ENCODE measurements at places on chromosomes 4 and X. TPM values are rescaled to one million over a fixed set of nuclear protein-coding genes. Genes with fewer than 3 reads are reported as not detected.
A peak's percentile ranks its signal among the peaks of the same experiment; 100 is the strongest.

PNMA3 gene
- polyA plus RNA-seq = 32.5 TPM

- DNase-seq = no peak
These were observed 187.5 kb upstream of the ANK2 start for GRCh38 chr4:112861691-112862674.

DNA sequence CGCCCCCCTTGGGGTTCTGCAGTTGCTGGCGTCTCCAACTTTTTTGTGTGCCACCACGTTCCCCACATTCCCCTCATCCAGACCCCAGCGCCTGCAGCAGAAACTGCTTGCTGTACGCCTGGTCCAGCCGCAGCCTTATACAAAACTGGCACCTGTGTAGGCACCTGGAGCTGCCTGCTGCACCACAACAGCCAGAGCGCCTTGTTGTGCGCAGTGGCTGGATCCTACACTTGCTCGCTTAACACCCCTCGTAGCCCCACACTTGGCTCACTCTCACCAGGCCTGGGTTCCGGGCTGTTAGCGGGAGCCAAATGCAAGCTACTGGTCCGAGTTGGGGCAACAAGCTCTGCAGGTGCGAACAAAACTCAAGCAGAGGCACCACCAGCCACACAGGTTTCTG is 136.8 kb downstream of the TECRL start:
- no peak for DNase-seq

DNA sequence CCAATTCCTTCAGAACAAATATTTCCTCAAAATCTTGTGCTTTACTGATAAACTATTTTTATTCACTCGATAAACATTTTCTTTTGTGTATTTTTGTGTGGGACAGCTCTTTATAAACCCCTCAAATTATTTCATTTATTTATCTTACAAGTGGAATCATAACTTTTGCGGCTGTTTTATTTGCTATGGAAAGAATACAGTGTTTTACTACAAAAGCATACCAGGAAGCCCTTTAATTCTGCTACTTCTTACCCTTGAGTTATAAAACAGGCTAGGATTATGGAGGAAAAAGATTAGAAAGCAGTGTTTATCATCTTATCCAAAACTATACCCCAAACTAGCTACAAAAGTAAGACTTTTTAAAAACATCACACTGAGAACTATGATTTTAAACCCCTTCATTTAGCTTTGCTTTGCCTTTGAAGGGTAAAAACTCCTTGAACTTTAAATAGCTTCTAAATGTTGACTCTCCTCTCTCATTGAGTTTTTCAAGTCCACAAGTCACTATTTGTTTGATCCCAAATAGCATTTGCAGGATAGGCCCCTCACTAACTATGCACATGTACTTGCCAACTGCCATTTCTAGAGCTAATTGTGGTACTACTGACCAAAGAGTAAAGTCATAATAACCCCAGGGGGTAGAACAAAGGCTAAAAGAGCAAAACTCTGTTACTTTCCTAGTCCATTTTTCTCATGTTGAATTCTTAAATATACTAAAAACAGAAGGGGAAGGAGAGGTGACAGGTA is 45.8 kb upstream of the SGMS2 start:
- no peak for DNase-seq

DNA sequence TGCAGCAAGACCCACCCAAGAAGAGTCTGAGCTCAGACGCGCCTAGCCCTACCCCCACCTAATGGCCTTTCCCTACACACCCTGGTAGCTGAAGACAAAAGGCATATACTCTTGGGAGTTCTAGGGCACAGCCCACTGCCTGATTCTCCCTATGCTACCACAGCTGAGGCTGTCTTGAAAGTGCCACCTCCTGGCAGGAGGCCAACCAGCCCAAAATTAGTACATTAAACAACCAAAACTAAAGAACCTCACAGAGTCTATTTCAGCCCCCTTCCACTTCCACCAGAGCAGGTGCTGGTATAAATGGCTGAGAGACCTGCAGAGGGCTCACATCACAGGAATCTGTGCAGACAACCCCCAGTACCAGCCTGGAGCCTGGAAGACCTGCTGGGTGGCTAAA is 119.1 kb downstream of the HMGN5 start:
- no peak for DNase-seq

GRCh38 chr4:98601708-98602107 is 56.7 kb downstream of the TSPAN5 start:
- no peak for DNase-seq

- DNase-seq = no peak
These were observed 128.8 kb upstream of the GPC4 start for GRCh38 chrX:133544115-133544514.

- no peak for DNase-seq
These were observed 47.4 kb downstream of the TMPRSS11E start for GRCh38 chr4:68494688-68495087.

DNA sequence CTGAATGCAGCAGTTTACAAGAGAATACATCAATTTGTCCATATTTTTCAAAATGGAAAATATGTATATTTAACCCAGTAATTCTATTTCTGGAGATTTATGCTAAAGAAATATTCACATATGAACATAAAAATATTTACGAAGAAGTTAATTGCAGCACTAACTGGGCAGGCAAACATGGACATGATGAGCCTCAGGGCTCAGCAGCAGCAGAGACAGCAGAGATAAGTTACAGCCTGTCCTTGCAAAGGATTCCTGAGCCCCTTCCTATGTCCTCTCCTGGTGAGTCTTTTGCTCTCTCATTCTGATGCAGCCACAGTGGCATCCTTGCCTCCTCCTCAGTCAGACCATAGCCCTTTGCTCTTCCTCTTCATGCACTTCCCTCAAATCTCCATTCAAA is 680.6 kb upstream of the CPEB2 start:
- DNase-seq = no peak

DNA sequence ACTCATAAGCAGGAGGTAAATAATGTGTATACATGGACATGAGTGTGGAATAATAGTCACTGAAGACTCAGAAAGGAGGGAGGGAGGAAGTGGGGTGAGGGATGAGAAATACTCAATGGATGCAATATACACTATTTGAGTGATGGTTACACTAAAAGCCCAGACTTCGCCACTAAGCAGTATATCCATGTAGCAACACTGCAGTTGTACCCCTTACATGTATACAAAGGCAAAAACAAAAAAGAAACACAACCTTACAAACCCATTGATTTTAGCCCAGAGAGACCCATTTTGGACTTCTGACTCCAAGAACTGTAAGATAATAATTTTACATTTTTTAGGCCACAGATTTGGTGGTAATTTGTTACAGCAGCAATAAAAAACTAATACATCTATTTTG is 51.5 kb downstream of the VMA21 start:
- no peak for DNase-seq

DNA sequence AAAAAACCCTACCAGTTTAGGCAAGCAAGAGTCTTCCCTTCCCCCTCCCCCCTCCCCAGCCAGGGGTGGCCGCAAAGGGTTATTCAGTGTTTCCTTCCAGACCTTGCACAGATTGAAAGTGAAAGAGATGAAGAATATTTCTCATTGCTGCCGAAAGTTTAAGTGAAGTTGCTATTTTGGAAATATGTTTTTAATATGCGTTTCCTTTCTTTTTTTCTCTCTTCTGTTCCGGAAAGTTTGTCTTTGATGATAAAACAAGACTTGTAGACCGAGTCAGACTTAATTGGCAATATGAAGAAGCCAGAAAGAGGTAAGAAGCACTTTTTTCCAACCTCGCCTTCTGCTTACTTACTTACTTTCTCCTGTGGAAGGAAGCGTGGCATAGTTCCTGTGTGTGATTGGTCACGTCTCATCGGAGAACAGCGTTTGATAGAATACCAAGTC is 58.5 kb upstream of the CLCN4 start:
- no peak for DNase-seq

DNA sequence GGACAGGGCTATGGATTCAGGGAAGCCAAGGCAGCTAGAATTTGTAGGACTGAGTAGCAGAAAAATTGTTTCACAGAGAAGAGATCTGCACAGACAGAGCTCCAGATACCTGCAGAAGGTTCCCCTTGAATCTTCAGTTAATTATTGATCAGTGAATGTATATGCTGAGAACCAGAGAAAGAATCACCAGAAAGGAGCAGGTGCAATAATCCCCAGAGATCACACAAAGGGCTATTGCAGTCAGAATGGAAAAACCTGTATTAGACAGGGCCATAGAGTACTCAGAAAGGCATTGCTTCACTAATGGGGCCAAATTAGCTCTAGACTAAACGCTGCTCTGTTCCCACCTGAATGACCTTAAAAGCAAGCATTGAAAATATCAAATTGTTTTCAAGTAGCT is 35.5 kb upstream of the SMAD1 start:
- DNase-seq = no peak

- no peak for DNase-seq
These were observed 944.4 kb downstream of the PDHA2 start for GRCh38 chr4:96784336-96784735.

DNA sequence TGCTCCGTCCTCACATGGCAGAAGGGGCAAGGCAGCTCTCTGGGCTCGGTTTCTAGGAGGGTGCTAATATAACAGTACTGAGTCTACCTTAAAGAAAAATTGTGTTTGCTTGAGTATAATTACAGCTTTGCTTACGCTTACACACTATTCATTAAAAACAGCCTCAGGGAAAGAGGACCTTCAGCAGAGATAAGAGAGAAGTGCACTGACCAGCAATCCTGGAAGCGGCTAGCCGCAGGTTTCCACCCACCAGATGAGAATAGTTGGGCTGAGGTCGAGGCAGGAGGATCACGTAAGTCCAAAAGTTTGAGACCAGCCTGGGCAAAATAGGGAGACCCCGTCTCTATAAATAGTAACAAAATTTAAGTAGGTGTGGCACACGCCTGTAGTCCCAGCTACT is 15.2 kb upstream of the MRFAP1 start:
- DNase-seq = no peak

DNA sequence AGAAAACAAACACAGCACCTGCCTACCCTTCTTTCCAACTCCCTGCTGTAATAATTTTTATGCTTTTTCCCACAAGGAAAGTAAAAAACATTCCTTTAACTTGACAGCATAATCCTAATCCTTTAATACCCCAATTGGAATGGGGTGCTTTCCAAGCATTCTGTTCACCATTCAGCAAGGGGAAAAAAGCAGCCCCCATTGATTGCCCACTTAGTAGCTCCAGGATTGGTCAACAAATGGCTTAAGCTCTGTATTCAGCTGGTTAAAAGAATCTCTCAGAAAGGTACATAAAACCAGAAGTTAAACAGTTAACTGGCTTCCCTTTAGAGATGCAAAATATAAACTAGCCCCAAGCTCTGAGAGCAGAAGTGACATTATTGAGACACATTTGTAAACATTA is 194.8 kb upstream of the ATOH1 start:
- no peak for DNase-seq

GRCh38 chr4:6278801-6279197 is 9.1 kb downstream of the WFS1 start:
- no peak for DNase-seq

DNA sequence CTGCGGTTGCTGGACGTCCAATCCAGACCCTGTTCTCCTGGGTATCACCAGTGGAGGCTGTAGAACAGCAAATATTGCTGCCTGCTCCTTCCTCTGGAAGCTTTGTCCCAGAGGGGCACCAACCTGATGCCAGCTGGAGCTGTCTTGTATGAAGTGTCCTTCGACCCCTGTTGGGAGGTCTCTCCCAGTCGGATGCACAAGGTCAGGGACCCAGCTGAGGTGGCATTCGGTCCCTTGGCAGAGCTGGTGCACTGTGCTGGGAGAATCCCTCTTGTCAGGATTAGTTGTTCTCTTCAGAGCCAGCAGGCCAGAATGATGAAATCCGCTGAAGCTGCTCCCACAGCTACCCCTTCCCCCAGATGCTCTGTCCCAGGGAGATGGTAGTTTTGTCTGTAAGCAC is 110.3 kb upstream of the ZXDB start:
- DNase-seq = no peak

DNA sequence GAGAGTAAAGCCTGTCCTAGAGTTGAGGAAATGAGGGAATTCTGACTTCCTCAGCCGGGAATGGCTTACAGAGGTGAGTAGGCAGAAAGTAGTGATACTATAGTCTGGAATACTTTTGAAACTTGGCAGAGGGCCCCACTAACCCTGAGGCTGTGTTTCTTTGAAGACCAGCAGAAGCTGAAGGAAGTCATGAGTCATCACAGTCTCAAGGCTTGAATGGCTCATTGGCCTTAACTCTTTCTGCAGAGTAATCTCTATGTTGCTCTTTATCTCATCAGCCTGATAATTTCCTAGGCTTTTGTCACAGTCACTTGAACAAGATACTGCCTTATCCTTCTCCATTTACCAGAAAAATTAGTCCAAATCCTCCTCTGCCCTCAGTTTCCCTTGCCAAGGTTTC is 80.8 kb downstream of the ANKRD50 start:
- DNase-seq = peak; percentile 18

CXCL3 gene
- 0.20 TPM for polyA plus RNA-seq

STOX2 gene
- 13.5 TPM for polyA plus RNA-seq

DNA sequence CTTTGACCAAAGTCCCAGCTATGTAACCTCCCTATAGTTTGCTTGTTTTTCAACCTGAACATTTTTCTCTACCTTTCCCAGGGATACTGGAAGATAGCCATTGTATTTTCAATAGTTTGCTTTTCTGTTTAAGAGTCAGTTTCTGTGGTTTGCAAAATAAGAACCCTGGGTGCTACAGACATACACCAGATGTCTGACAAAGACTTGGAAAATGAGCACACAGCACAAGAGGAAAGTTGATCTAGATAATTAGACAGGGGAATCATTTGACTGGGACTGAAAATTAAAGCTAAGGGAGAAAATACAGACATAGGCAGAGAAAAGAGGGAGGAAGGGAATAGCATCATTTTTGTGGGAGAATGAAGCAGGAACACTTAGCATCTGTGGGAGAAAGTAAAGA is 218.3 kb upstream of the CNKSR2 start:
- DNase-seq = no peak

- peak; percentile 25 for DNase-seq
These were observed 47.1 kb upstream of the CLCN4 start for GRCh38 chrX:10109695-10110094.

- DNase-seq = no peak
These were observed 321.6 kb upstream of the PCDH10 start for GRCh38 chr4:132827522-132827921.

ALPK1 gene
- 17.2 TPM for polyA plus RNA-seq

DNA sequence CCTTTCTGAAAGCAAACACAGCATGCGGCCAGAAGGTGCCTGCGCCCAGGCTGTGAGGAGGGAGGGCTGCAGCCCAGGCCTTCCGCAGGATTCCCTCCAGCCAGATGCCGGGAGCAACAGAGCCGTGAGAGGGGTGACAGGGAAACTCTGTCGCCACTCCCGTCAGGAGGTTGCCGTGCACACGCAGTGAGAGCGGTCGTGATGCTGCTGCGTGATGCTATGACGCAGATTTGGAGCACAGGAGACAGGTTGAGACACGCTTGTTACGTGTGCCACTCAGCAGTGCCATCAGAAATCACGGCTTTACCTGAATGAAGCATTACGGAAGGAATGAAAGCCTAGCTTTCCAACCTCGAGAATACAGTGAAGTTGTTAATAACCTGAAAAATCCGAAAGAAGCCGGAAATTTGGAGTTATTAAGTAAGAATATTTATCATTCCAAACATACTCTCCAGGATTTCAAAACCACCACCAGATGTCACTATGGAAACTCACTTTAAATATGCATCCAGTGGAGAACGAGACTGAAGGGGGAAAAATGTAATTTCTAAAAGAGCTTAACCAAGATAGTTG is 54.4 kb downstream of the FAT1 start:
- DNase-seq = no peak

NR0B1 gene
- 0.16 TPM for polyA plus RNA-seq

GRCh38 chrX:132737743-132738142 is 220.7 kb downstream of the HS6ST2 start:
- no peak for DNase-seq
